ENCODE measurements at places on chromosomes 4 and X.

DNA sequence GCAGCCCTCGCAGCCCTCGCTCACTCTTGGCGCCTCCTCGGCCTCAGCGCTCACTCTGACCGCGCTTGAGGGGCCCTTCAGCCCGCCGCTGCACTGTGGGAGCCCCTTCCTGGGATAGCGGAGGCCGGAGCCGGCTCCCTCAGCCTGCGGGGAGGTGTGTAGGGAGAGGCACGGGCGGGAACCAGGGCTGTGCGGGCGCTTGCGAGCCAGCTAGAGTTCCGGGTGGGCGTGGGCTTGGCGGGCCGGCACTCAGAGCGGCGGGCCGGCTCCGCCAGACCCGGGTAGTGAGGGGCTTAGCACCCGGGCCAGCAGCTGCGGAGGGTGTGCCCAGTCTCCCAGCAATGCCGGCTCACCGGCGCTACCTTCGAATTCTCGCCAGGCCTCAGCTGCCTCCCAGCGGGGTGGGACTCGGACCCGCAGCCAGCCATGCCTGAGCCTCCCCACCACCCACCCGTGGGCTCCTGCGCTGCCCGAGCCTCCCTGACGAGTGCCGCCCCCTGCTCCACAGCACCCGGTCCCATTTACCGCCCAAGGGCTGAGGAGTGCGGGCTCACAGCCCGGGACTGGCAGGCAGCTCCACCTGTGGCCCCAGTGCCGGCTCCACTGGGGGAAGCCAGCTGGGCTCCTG, 1.4 kb upstream of the AADAT start:
- no peak for DNase-seq

DNA sequence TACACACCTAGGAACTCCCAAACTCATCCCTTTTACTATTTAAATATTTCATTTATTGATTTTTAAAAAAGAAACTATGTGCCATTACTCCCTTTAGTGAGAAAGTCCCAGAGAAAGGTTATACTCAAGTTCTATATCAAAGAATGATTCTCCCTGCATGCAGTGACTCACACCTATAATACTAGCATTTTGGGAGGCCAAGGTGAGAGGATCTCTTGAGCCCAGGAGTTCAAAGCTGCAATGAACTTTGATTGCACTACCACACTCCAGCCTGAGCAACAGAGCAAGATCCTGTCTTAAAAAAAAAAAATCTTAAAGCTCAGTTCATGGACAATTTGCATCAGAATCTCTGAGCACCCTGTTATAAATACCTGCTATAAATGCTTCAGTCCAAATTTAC, 9.2 kb upstream of the RBPJ start:
- no peak for DNase-seq

GRCh38 chrX:10926404-10926803, 184.7 kb upstream of the HCCS start:
- DNase-seq = no peak

DNA sequence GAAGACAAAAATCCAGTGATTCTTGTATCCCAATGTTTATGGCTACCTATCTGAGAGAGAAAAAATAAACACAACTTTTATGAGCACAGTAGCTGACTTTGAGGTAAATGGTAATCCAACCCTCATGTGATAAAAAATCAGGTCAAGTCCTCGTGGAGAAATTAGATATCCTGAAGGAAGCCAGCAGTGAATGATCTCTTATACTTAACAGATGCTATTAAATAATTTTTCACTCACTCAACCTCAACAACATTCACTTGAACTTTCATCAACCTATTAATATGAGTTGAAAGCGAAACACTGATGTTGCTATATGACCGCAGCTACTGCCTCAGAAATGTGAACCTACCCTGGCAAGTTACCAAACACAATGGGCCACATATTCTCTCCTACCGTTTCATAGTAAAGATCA, 105.4 kb downstream of the GPC3 start:
- DNase-seq = no peak

DNA sequence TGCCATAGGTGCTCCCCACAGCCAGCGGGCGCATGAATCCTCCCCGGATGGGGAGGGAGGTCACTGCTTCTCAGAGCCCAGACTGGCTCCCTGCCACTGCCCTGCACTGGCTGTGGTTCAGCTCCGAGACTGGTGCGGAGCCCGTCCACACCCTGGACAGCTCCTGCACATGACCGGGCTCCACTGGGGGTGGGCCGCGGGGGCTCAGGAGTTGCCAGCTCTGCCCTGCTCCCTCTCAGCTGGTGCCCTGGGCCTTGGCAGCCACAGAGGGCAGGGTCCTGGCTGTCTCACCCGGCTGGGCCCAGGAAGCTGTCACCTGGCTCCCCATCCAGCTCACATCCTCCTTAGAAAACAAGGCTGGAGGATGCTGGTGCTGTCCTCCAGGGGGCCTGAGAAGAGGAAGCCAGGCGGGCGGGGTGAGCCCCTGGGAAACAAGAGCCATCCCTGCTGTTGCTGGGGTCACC, 64.9 kb upstream of the ADRA2C start:
- DNase-seq = no peak
